Activated naive CD4-positive, alpha-beta T cell (primary cell): ENCODE measurements at places on chromosomes 12 and 14.

DNA sequence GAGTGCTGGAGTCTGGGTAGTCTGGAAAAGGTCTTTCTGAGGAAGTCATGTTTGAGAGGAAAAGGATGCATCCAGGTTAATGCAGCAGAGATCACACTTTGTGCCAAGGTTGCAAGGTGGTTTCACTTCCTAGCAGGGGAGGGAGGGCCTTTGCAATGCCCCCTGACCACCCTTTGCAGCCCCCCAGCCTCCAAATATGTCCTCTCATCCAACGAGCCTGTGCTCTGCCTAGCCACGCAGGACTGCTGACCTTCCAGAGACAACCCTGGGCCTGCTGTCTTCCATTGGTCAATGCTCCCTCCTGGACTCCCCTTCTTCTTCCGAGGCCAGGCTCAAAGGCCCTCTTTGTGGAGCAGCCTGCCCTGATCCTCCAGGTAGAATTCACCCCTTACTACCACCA is 47.3 kb upstream of the TUNAR start:
- DNase-seq = no peak

- no peak for DNase-seq
These were observed 836.6 kb upstream of the TMEM132C start for GRCh38 chr12:127430401-127430800.

- no peak for DNase-seq
These were observed 12.3 kb downstream of the KCTD10 start for GRCh38 chr12:109464642-109465351.

DNA sequence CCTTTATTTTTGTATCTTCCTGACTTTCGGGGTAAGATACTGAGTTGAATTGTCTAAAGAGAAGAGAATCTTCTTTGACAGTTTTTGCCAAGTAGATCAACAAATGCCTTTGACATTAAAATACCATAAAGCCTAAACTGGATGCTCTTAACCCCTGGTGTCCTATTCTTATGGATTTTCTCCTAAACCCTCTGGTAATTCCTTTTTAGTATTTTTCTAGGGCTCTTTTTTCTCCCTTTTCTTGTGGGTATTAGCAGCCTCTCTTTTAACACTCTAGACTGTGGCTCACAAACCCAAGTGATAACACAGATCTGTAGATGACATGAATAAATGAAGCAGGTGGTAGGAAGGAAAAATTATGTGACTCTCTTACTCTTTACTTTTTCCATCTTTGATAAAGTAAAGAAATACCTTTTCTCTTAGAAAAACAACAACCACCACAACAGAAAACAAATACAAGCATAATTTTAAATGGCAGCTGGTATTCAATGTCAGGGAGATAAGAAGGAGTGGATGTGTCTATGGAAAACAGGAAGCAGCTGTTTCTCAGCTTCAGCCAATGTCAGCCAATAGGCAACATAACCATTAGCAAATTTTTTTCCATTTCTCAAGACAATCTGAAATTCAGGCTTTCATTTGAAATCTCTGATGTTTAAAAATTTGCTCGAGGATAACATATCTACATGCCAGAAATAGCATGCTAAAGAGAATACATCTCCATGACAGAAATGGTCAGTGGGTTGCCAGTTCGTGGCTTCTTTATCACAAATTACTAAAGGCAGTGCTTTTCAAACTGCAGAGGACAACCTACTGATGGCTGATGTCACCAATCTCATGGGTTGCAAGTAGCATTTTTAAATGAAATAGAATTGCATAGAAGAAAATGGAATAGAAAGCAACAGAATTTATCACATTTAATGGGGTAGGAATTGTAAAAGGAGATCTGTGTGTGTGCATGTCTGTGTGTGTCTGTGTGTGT is 123.1 kb upstream of the KRR1 start:
- no peak for DNase-seq

GRCh38 chr14:22491683-22492621 is 97.1 kb downstream of the DAD1 start:
- DNase-seq = no peak

DNA sequence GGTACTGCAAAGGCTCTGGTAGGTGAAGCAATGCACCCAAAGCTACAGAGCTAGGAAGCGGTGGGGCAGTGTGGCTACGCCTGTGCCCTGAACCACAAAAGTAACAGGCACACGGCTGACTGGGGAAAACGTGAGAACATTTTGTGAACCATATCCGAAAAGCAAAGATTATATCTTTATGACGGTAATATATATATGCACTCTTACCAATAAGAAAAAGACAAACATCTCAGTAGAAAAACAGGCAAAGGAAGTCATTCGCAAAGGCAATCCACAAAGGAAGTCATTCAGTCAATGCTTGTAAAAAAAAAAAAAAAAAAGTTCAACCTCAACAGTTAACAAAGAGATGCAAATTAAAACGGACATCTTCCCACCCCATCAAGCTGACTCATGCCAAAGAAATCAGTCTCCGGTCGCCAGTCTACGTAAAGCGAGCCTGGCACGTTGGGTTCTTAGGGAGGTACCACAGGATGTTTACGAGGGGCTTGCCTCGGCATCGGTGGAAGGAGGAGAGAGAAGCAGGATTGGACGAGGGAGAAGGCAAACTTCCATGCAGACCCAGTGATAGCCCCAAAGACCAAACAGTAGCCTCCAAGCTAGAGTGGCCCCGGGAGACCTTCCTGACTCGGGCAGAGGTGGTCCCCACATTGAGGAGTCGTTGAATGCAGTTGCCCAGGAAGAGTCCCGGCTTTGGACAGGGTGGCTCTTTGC is 39.4 kb upstream of the PPP2R5C start:
- DNase-seq = no peak

GRCh38 chr12:40953076-40953475 is 235.0 kb upstream of the PDZRN4 start:
- no peak for DNase-seq

GRCh38 chr14:92728759-92729364 is 19.6 kb downstream of the LGMN start:
- no peak for DNase-seq

GRCh38 chr14:99602054-99602787 is 1.8 kb downstream of the CCDC85C start:
- no peak for DNase-seq

DNA sequence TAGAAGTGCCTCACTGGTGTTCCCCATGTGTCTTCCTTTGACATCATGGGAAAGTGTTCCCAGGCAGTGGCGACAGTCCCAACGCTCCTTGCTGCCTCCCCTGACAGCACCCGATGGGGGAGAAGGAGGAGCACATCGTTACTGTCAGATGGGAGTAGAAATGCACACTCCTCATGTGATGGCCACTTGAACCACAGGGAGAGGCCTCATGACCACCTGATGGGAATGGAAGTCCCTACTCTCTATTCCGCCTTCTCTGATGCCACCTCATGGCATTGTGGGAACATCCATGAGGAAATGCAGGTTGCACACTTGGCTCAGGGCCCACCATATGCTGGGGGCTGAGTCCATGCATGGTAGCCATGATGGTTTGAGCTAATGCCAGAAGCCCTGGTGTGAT is 14.3 kb upstream of the CORO1C start:
- DNase-seq = no peak
